Left lobe of liver (tissue), 2 donors: ENCODE measurements at places on chromosomes 2 and 18. TPM values are rescaled to one million over a fixed set of nuclear protein-coding genes. Genes with fewer than 3 reads are reported as not detected.

DNA sequence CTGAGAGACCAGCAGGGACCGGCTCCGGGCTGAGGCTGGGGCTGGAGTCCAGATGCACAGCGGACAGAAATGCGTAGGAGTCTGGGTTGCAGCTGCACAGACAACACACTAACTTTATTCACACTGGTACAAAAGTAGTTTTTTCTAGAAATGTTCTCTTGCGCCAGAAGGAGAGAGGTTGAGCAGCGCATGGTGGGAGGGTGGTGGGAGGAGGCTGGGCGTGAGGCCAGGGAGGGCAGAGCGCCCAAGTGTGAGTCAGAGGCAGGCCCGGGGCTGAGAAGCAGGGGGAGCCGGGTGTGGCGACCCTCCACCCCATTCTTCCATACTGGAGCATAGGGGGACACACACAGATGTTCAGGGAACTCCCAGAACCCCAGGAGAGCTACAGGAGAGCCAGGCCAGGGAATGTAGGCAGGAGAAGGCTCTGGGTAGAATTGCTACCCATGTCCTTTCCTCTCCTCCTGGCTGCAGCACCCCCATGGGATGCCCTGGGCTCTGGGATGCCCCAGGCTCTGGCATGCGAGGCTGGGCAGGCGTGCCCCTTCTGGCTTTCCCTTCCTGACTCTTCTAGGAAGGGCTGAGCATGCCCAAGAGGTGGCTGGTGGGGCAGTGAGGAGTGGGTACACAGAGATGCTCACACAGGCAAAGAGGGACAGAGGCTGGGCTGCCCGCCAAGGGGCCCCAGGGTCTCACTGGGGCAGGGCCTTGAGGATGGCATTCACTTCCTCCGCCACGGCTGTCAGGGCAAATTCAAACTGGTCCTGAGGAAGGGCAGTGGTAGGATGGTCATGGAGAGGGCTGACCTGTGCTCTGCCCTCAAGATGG is 10.6 kb downstream of the DNAJB2 start:
- DNase-seq: no peak

ARHGAP25 gene
- total RNA-seq: 4.7 TPM

- DNase-seq: no peak
These were observed 162.0 kb downstream of the SPP2 start for GRCh38 chr2:234212534-234212933.

RBM45 gene
- total RNA-seq: 4.0 TPM

OSBPL6 gene
- total RNA-seq: 1.8 TPM

DNA sequence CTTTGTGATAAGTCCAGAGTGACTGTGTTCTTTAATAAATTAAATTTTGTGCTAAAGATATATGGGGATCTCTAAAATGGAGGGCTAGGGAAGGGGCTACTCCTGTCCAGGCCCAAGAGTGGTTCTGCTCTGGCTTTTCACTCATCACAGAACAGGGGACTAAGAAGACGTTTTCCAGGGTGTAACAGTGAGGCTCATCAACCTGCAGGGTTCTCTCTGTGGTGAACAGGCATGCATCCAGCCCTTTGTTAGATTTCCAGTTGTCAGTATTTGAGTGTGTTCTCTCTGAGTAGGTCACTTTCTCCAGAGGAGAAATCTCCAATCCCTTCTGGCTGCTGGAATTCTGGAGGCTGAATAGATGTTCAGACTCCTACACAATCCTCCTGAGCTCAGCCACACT is 408.9 kb downstream of the PLCL1 start:
- no peak for DNase-seq

DNA sequence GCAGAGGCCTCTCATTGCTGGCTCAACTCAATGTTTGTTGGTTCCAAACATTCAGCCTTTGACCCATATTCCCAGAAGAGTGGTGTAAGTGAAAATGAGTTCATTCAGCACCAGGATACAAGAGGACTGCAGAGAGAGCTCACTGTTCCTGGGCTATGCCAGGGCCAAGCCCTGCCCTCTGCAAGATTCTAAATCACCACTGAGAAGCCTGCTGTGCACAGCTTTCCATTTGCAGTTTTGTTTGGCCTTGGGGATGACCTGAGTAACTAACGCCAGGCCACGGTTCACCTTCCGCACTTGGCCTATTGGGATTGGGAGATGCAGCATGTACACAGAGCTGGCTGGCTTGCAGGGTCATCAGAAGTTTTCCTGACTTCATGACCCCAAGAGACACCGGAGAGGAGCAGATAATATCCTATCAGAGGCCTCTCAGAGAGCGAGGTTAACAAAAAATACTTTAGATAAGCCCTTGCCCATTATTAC is 12.6 kb downstream of the GKN1 start:
- peak; percentile 87 for DNase-seq

UPP2 gene
- total RNA-seq: 0.91 TPM
